Effector memory CD4-positive, alpha-beta T cell (primary cell): ENCODE measurements at places on chromosomes 7 and 10.

DNA sequence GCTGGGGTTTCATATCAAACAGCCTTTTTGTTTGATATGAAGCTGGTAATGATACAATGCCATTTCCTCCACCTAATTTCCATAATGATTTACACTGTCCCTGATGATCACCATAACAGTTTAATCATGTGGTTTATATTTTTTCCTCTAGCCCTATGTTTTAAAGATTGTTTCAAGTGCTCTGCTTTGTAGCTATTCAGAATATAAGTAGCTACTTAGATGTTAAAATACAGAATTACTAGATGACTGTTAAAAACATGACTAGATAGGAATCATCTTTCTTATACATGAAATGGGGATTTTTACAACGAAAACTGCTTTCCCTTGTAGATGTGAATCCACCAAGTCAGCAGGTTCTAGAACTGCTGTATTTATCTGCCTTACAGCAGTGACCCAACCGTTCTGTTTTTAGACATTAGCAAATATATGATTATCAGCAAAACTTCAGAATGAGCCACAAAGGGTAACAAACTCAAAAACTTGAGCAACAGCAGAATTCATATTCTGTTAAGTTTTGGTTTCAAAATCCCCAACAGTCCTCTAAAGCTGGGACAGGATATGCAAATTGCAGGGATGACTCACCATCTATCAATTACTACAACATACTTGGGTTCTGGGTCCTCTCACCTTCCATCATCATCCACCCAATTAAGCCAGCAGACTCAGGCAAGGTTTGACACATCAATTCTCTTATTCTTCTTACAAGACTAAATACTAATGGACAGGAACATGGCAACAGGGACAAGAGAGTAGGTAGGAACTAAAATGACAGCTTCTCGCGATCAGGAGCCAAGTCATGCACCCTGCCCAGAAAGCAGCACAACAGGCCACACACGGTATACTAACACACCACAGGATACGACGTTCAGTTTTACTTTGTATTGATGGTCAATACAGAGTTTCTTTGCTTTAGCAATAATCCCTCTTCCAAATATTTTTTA, 83.9 kb downstream of the PIP4K2A start:
- no peak for DNase-seq

DNA sequence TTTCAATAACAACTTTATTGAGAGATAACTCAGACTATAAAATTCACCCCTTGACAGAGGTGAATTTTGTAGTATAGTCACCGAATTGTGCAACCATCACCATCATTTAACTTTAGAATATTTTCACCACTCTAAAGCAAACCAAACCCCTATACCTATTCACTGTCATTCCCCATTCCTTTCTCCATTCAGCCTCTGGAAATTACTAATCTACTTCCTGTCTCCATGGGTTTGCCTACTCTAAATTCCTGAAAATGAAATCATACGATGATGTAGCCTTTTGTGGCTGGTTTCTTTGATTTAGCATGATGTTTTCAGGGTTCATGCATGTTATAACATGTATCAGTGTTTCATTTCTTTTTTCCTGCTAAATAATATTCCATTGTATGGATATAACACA, 15.6 kb upstream of the LMTK2 start:
- no peak for DNase-seq

GRCh38 chr7:112152186-112152585, 54.0 kb downstream of the DOCK4 start:
- DNase-seq, result no peak

DNA sequence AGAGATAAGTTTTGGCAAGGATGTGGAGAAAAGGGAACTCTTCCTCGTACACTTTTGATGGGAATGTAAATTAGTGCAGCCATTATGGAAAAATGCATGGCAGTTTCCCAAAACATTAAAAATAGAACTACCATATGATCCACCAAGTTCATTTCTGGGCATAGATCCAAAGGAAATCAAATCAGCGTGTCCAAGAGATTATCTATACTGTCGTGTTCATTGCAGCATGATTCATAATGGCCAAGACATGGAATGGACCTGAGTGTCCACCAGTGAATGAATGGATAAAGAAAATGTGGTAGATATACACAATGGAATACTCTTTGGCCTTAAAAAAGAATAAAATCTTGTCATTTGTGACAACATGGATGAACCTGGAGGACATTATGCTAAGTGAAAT, 70.3 kb upstream of the RSU1 start:
- DNase-seq, result no peak
